ENCODE measurements at places on chromosomes 11 and 22.

DNA sequence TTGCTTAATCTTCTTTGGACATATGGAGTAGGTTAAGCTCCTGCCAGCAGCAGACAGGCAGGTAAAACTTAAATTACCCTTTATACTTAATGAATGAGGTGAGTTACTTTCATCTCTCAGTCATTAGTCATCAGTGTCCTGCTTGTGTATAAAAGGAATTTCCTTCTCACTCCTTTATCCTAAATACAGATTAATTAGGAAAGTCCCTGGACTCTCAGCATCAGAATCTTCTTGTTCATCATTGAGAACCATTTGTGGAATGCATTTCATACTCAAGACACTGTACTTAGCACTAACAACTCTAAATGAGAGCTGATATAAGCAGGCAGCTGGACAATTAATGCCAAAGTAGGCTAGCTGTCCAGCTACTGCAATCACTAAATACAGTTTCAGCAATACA, 630.4 kb downstream of the METTL15 start:
- no peak for DNase-seq

GRCh38 chr11:6567371-6567745, 36.1 kb downstream of the RRP8 start:
- no peak for DNase-seq

- no peak for DNase-seq
These were observed 14.9 kb downstream of the MMP20 start for GRCh38 chr11:102610200-102610599.

DNA sequence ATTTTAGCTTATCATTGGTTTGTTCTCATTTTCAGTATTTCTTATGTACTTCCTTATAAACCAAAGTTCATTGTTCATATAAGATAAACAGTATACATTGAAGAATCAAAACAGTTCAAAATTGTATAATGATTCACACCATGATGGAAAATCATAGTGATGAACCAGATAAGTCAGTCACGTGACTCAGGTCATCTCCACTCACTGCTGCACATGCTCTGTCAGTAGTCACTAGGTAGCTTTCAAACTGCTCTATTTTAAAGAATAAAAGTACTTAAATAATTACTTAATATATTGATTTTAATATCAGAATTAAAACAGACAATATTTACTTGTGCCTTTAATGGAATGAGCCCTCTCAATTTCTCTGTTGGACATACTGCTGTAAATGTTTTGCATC, 37.5 kb downstream of the PDHX start:
- DNase-seq: no peak

DNA sequence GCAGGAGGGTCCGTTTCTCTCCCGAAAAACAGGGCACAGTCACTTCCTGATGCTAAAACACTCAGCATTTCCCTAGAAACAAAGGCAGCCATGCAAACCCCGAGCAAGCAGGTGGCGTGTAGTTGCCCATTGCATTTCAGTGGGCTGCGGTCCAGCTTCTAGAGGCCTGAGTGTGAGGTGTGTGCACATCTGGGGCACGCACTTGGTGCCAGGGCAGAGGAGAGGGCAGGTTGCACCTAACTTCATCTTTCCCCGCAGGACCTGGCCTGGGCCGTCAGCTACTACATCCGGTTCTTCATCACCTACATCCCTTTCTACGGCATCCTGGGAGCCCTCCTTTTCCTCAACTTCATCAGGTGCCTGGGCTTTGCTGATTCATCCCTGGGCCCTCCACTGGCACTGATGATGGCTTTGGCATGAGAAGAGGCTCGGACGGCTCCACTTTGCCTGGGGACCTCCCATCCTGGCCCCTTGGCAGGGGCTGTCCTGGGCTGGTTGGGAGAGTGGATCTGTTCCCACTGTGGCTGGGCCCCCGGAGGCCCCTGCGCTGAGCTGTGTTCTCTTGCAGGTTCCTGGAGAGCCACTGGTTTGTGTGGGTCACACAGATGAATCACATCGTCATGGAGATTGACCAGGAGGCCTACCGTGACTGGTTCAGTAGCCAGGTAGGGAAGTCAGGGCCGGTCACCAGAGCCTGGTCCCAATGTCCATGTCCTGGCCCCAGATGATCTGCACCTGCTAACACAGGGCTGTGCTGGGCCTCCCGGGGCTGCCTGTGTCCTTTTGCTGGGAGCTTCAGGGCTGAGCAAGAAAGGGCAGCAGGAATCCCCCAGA, 28.4 kb downstream of the FADS3 start:
- DNase-seq: no peak

- DNase-seq: no peak
These were observed 298.3 kb downstream of the TBC1D22A start for GRCh38 chr22:47060718-47061117.

DNA sequence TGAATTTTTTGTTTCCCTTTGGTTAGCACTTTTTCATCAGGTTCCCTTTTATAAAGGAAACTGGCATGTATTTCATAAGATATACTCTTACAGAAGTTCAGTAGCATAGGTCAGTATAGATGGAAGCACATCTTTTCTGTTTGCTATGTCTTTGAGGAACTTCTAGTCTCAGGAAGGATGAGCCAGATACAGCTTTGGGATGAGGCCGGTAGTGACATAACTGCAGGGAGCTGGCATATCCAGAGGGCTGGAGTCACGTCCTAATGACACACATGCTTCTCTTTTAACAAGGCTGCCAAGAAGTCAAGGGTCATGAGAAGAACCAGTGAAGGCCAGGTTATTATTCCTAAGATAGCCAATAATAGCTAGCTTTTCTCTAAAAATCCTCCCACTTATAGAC, 33.3 kb upstream of the ADSL start:
- no peak for DNase-seq

GRCh38 chr11:131288521-131289091, 81.8 kb upstream of the NTM start:
- DNase-seq: no peak

GRCh38 chr22:35410663-35411034, 10.7 kb downstream of the MCM5 start:
- no peak for DNase-seq

- no peak for DNase-seq
These were observed 35.3 kb upstream of the NECTIN1 start for GRCh38 chr11:119764108-119764868.

GRCh38 chr22:30224161-30224857, 22.2 kb downstream of the LIF start:
- DNase-seq: no peak

DNA sequence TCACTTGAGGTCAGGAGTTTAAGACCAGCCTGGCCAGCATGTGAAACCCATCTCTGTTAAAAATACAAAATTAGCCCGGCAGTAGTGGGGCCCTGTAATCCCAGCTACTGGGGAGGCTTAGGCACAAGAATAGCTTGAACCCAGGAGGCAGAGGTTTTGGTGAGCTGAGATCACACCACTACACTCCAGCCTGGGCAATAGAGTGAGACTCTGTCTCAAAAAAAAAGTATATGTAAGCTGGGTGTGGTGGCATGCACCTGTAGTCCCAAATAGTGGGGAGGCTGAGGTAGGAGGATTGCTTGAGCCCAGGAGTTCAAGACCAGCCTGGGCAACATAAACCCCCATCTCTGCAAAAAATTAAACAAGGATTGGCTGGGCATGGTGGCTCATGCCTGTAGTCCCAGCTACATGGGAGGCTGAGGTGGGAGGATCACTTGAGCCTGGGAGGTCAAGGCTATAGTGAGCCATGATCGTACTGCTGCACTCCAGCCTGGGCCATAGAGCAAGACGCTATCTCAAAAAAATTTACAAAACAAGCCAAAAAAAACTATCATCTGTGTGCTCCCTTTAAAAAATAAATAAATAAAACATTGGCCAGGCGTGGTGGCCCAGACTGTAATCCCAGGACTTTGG, 10.8 kb downstream of the CRKL start:
- DNase-seq: no peak

- DNase-seq: no peak
These were observed 194.2 kb upstream of the DDI1 start for GRCh38 chr11:103842191-103842590.

DNA sequence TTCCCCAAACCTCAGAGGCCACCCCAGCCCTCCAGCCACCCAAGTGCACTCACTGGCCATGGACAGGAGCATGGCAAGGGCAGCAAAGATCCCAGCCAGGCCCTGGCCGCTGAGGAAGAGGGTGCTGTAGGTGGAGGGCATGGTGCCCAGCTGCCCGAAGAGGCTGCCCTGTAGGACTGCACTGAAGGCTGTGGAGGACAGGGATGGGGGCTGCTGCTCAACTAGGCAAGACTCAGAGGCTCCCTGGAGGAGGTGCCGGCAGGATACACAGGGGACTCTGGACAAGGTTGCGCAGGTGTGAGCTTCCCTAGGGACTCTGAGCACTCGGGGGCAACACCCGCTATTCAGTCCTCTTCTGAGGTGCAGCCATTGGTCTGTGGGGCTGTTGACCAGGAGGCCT, 3.1 kb downstream of the SLC29A2 start:
- no peak for DNase-seq

DNA sequence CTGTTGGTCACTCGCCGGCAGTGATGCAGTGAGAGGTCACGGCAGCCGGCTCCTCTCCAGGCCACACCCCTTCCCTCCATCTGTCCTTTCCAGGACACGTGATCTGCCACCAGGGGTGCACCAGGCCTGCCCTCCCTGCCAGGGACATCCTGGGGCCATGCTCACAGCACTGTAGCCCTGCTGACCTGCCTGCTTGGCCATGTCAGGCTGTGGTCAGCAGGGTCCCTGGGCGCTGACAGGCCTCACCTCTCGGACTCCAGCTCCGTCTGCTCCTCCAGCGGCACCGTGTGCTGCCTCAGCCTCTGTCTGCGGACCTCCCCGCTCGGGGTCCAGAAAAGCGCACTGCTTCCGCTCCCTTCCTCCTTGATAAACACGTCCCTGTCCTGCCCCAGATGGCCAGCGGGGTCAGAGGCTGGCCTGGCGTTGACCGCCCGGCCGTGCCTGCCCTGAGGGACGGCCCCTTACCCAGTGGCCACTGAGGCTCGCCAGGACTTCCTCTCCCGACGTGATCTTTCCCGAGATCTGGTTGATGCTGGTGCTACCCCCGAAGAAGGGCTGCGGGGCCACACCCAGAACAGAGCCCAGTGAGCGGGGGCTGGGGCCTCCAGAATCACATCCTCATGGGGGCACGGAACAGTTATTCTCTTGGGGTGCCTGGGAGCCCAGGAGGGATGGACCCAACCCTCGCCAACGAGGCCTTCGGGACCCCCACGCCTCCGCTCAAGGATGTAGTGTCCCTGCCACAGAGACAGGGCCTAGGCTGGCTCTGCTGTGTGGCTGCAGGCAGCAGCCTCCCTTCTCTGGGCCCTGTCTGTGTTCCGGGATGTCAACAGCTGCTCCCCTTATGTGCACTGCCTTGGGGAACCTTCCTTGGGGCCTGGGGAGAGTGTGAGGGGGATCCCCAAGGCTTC, 36.3 kb upstream of the CARS1 start:
- DNase-seq: no peak

GRCh38 chr22:28450109-28450508, 229.5 kb downstream of the TTC28 start:
- DNase-seq: no peak

DNA sequence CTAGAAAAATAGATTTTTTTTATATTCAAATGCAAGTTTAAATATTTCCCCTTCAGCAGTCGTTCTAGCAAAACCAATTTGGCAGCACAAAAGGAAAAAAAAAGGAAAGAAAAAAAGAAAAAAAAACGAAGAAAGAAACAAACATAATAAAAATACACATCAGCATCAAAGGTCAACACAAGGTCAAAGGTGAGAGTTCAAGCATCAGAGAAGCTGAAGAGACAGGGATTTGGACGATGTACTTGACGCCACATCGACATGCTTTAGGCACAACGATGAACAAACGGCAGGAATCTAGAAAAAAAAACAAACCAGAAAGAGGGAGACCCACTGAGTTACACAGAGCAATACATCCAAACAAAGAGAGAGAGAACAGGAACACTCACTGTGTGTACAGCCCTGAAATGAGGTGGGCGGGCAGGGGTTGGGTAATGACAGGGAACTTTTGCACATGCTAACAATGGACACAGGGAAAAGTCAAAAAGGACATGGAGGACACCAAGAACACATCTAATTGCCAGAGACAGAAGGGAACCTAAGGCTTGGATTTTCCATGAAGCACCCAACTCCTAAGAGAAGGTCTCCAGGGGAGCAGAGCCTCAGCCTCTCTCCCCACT, 19.8 kb upstream of the RAPSN start:
- no peak for DNase-seq

DNA sequence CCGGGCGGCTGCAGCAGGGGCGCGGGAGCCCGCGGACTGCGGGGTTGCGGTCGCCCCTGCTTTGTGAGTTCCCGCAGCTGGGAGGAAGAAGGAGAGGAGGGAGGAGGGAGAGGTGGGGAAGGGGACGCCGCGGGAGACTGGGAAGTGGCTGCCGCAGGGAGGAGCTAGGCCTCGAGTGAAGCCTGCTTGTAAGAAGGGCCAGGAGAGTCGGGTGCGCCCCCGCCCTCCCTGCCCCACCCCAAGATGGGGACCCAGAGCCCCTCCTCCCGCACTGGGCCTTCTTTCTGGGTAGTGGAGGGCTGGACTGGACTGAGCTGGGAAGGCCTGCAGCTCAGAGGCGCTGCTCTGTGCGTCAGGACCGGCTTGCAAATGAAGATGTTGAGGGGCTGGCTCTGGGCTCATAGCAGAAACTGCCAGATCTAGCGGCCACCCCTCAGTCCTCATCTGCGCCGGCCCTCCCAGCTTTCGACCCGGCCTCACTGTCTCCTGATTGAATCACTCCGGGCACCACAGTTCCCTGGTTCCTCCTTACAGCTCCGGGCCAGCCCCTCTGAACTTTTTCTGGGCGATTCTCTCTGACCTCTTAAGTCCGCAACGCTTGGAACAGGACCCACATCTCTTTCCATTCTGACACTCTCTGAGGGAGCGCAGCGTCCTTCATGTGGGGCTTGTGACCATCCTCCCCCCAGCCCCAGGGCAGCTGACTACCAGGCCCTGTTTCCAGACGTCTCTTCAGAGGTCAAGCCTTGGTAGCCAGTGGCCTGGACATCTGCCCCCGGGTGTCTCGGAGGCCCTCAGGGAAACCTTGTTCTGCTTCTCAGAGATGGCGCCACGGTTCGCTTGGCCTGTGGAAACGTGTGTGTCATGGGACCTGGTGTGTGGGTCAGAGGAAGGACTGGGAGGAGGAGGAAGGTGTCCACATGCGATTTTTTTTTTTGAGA, 21.9 kb downstream of the SERPINH1 start:
- no peak for DNase-seq

- DNase-seq: no peak
These were observed 13.8 kb downstream of the PHLDB1 start for GRCh38 chr11:118621071-118621783.

DNA sequence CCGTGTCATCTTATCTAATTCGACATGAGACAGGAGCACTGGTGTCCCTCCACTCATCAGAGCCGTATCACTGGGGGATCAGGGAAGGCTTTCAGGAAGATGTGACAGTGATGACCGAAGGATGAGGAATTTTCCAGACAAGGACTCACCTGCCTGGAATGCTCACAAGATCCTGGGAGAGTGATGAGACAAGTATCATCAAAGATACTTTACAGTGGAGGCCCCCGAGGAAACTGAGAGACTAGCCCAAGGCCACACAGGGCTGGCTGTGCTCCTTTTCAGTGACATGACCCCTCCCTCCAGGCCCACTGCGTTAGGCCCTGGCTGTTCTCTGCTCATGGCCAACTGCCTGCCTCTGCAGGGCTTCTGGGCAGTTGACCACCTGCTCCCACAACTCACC, 13.0 kb downstream of the CLPB start:
- no peak for DNase-seq

- DNase-seq: no peak
These were observed 392.8 kb upstream of the CCDC90B start for GRCh38 chr11:83678831-83679584.

All from cortex of kidney (tissue), 1 donor.